ENCODE measurements at places on chromosomes 7 and 10. TPM values are rescaled to one million over a fixed set of nuclear protein-coding genes. Genes with fewer than 3 reads are reported as not detected.

DNA sequence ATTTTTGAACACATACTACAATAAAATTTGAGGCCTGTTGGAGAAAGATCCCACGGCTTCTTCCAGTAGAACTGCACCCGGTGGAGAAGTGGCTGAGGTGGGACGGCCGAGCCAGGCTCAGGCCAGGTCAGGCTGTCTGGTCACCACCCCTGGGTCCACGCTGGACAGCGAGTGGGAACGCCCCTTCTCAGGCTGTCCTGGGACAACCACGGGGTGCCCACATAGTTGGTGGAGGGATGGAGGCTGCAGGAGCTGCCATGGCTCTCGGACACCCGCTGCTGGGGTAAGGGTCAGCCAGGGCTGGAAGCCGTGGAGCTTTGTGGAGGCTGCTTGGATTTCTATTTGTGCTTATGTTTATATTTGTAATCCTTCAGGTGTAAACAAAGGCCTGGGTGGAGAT is 206.5 kb downstream of the DNAJB6 start:
- no peak for DNase-seq

- DNase-seq = peak; percentile 86
Observed at GRCh38 chr7:113086431-113086888, at the start of gene GPR85. Gene GPR85, minus strand, starts transcription at chr7:113086827. Its CDS starts 2,106 bp downstream, at chr7:113084721.

- DNase-seq = no peak
Observed at GRCh38 chr7:82241356-82241755, 202.2 kb downstream of the CACNA2D1 start.

- no peak for DNase-seq
Observed at GRCh38 chr7:1007901-1008300, 24.9 kb downstream of the CYP2W1 start.

- DNase-seq = no peak
Observed at GRCh38 chr10:52082307-52082706, 231.8 kb upstream of the DKK1 start.

DNA sequence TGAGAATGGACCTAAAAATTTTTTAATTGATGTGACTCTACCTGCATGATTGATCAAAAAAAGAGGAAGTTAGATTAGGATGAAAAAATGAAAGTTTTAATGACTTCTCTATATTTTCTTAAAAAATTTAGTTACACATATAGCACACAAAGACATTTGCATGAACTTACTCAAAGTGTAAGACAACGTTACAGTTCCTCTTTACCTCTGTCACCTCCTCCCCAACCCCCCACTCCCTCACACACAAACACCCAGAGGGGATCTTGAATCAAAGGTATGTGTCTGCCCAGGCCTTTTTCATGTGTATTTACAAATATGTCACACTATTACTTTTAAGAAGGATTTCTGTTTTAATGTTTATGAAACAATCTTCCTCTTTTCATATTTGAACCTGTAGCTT is 20.6 kb upstream of the CDCA7L start:
- no peak for DNase-seq

GRCh38 chr10:33386926-33387325 is 52.5 kb upstream of the NRP1 start:
- no peak for DNase-seq

DNA sequence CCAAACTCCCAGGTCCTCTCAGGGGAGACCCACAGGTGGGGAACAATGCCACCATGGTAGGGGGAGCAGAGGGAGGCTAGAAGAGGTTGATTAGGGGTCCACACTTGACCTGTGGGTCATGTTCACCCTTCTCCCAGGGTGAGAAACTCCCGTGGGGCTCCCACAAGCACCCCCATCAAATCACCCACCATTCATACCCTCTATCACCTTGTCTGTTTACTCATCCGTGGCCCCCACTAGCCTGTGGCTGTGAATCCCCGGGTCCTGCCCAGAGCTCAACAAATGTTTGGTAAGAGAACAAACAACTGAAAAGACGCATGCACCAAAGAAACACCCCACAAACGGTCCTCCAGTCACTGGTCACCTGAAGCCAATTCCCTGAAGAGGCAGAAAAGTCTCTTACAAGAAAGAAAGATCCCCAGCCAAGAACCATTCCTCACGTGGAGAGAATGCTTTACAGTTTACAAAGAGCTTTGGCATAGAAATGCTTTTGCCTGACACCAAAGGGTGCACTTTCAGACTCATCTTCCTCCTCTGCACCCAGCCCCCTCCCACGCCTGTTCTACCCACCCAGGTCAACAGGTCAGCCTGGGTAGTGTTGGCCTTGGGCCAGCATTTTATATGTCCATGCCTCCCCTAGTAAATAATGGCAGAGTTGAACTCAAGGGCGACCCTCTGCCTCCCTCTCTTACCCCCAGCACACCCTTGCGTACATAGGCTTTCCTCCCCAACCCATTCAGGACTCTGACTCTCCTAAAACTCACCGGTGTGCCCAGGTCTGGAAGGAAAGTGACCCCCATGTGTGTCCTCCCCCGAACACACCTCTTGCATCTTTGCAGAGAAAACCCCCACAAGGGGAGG is 1.9 kb downstream of the ZCCHC24 start:
- no peak for DNase-seq

DNA sequence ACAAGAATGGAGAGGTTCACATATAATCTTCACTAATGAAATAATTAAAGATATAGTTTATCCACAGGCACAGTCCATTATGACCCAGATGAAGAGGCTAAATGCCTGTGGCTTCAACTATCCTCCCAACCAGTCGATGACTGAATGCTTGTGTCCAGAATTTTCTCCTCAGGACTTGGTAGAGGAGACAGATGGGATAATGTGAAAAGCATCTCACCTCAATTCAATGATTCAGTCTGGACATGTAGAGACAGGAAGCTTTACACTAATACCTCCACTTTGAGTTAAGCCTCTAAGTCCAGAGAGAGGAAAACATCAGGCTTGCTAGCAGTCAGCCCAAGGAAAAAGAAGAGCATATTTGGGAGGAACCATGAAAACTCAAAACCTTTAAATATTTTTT is 59.1 kb upstream of the COL1A2 start:
- DNase-seq = no peak

DNA sequence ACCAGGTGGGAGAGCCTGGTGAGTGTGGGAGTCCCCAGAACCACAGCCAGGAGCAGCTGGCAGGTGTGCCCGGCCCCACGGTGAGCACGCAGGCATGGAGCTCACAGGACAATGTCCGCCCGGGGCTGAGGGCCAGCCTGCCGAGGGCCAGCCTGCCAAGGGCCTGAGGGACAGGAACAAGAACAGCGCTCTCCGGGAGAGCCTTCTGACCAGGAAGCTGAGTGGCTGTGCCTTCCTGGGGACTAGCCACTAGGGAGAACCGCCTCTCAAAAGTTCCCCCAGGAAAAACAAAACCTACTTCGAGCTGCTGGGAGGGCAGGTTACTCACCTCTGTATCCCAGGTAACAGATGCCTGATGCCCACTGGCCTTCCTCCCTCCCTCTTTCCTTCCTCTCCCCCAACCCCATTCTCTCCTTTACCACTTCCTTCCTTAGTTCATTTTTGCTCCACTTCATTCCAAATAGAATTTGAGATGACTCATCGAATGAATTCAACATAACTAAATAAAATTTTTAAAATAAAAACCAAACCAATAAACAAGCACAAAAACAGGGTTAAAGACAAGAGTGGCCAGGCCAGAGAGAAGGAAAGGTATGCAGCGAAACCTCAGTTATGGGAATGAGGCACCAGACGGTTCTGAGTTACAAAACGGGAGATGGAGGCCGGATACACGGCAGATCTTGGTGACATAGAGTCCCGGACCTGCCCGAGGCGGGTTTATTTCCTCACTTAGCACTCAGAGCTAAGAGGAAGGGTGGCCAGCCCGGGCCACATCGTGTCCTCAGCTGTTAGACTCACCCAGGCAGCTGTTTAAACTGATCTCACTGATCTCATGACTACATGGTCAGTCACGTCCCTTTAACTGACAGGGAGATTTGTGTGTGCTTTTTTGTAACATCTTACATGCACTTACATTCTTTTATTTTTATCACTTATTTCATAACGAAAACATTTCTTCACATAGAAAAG is 128.5 kb downstream of the TNS3 start:
- DNase-seq = no peak

GRCh38 chr7:12357508-12357907 is 46.2 kb downstream of the VWDE start:
- DNase-seq = no peak

- DNase-seq = no peak
Observed at GRCh38 chr10:69224862-69225657, 4.9 kb downstream of the HKDC1 start.

- DNase-seq = no peak
Observed at GRCh38 chr7:143041346-143041745, 10.8 kb upstream of the OR6V1 start.

- DNase-seq = peak; percentile 67
Observed at GRCh38 chr10:110008518-110009339, 945 bp downstream of the ADD3 start.

DNA sequence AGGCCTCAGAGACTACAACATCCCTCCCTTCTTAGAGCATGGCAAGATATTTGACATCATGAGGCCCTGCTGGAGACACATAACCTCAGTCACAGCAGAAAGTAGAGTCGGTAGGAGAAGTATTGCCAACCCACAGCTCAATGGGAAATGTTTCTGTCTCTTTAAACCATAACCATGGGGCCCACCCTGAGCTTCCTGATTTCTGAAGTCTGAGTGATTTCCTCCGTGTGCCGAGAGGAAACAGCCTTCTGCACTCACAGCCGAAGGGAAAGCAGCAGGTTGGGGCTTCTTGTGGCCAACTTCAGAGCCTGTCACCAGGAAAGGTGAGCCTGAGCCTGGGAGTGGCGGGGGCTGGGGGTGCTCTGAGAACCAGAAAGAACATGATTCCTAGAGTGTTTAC is at the start of gene GIMAP1:
GIMAP1 (plus strand) TSS at position 246 of the 400 bp plus-strand sequence. CDS start 2,435 bp downstream, outside the sequence.
- no peak for DNase-seq

DNA sequence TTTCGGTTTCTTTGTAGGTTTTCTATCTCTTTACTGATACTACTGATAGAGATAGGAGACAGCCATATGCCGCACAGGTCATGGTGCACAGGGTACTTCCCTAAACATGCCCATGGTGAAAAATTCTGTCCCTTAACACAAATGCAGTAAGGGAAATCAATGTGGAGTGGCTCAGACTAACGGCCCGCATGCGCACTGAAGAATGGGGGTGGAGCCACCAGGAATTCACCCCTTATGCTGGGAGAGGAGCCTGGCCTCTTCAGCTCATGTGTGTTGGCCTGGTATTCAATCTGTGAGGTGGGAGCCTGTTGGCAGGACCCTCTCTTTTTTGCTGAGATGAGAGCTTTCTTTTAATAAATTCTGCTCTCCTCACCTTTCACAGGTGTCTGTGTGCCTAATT is 8.4 kb upstream of the URGCP start:
- DNase-seq = no peak

DNA sequence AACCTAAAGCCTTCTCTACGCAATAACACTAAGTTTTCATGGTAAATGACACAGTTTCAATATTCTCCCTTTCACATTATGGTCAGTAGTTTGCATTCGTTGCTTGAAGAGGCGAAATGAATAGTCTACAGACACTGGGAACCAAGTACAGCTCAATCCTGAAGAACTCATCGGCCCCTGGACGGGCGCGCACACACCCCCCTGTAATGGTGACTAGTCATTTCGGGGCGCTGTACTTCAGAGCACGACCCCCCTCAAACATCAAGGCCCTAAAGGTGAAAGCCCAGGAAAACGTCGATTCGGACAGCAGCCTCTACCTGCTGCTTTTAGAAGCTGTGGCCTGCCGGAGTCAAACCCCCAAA is 1.0 kb downstream of the NT5C2 start:
- no peak for DNase-seq

DNA sequence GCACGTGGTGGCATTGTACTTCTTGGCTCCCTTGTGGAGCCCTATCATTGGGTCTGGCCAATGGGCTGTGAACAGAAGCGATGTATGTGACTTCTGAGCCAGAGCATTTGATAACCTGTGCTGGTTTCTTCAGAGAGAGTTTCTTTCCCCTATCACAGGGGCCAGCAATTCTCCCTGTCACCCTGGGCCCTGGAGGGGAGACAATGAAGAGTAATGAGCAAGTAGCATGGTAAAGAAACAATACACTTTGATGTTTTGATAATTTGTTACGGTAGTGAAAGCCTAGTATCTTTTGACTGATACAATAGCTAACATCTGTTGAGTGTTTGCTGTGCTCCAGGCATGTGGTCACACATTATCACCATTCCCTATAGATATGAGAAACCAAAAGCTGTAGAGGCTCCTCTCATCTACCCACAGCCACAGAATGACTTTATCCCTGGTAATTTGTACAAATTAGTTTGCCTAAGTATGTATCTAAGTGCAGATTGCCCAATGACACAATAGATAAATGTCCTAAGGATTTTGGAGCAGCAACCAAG is 113.4 kb upstream of the SVIL start:
- no peak for DNase-seq

- DNase-seq = no peak
Observed at GRCh38 chr7:1108264-1108920, 20.5 kb downstream of the GPER1 start.

- DNase-seq = peak; percentile 91
Observed at GRCh38 chr10:52951824-52952223, 179.2 kb upstream of the MBL2 start.

- no peak for DNase-seq
Observed at GRCh38 chr7:51251290-51251689, 65.3 kb downstream of the COBL start.

GRCh38 chr10:69910561-69910960 is 108.9 kb downstream of the COL13A1 start:
- no peak for DNase-seq

DNA sequence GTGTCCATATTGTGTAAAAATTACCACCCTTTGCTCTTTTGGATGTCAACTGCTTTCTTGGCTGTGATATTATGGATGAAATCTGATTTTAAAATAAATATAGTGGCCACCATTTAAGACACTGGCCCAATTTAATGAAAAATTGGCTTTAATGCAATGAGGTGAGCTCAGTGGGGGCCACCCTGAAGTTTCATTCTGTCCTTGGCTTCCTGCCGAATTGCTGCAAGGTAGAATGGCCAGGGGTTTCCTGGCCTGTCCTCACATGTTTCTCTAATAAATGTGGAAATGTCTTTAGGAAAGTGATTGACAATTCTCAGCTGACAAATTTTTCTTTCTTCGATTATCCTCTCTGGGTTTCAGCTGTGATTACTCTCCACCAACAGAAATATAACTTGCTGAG is 36.0 kb downstream of the DYNC1I1 start:
- DNase-seq = no peak

DNA sequence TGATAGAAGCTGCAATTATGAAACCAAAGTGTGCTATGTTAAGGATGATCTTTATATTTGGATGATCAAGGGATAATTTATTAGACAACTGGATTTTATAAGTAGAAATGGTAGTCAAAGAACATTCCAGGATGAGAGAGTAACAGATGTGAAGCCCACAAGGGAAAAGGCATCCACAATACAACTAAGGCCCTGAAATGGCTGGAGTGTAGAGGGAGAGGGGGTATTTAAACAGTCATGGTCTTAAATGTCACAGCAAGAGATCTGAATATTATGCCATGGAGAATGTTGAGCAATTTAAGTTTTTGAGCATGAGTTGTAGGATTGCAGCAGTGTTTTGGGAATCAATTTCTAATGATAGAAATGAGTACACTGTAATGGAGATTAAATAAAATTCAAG is 282.3 kb upstream of the DKK1 start:
- DNase-seq = no peak

Gene SNCG
- 4.0 TPM for total RNA-seq

Gene KCP
- 0.76 TPM for total RNA-seq

Gene TMEM270
- not detected for total RNA-seq

Gene DNAJB12
- total RNA-seq = 16.0 TPM

Gene HOXA7
- not detected for total RNA-seq

Gene ADAMTS14
- 2.9 TPM for total RNA-seq

Gene BTBD16
- not detected for total RNA-seq

Gene CPA2
- not detected for total RNA-seq

Gene GNG11
- total RNA-seq = 1.6 TPM

Gene NPSR1
- total RNA-seq = not detected

Gene CHRM2
- total RNA-seq = 0.35 TPM

Gene RNLS
- total RNA-seq = 15.2 TPM
